ENCODE measurements at places on chromosomes 6 and 20.

GRCh38 chr6:3046295-3046694 lies 22.0 kb upstream of the RIPK1 start:
- no peak for DNase-seq

GRCh38 chr20:36062799-36063198 lies 91.7 kb upstream of the EPB41L1 start:
- DNase-seq, result no peak

DNA sequence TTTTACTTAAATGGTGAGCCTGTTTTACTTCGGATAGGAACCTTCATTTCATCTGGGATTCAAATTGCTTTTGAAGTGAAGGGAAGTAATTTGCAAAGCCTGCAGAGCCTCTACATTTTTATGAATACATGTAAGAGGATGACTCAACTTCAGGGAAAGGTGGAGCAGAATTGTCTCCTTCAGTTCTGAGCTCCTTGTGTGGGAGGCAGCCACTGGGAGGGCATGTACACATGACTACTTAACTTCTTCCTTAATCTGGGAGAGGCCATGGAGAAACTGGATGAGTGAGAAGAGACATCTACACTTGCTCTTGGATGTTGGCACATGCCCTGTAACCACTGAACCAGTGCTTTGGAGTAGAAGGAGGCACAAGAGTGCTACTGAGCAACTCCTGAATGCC lies 145.1 kb upstream of the NRSN1 start:
- DNase-seq, result no peak

- no peak for DNase-seq
Observed at GRCh38 chr6:7145885-7146828, 38.4 kb downstream of the RREB1 start.

- no peak for DNase-seq
Observed at GRCh38 chr6:121465101-121465500, 29.7 kb downstream of the GJA1 start.
